Myocyte (in vitro differentiated cells): ENCODE measurements at places on chromosomes 6 and 20.

GRCh38 chr6:168367285-168367751 is 47.7 kb upstream of the DACT2 start:
- no peak for DNase-seq

- DNase-seq: no peak
Observed at GRCh38 chr20:37564016-37564387, 36.3 kb upstream of the BLCAP start.

GRCh38 chr6:498795-499231 is 107.3 kb downstream of the IRF4 start:
- DNase-seq: peak; percentile 30

DNA sequence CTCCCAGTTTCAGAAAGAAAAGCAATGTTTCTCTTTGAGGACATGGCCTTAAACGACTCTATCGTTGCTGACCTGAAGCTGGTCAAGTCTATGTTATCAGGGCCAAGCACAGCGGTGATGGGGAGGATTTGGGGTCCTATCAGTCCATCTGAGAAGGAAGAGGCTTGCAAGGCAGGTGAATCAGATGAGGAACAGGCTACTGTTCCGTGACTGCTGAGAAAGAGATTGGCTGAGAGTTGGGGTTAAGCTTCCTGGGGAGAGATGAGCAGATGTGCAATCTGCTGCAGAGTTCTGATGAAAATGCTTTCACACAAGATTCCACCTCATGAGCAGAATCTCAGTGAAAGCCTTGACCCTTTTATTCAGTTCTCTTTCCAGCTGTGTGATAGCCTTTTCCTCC is 168.3 kb upstream of the STMND1 start:
- DNase-seq: no peak

DNA sequence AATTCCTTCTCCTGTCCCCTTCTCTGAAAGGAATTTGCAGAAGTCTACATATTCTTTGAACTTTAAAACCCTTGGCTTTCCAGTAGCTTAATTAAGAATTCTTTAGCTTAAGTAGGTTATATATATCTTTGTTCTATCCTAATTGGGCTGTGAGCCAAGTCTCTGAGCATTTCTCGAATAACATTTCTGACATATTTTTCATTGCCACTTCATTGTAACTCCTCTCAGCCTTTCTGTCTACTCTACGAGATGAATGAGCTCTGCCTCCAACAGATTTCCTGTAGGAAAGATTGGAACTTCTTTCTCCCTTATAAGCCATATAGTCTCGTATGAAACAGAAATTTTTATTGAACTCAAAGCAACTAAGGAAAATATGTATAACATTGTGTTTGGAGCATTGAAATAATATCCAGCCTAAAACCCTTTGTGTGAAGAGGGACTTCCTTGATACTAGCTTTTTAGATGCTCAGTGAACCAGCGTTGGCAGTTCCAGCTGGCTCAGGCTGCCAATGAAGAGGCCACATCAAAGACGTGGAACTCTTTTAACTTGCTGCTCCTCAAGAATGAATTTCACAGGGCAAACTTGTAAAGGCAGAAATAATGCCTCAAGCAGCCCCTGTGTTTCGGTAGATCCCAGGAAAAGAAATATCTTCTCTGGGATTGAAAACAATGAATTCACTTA is 87.7 kb upstream of the NOX3 start:
- DNase-seq: no peak

DNA sequence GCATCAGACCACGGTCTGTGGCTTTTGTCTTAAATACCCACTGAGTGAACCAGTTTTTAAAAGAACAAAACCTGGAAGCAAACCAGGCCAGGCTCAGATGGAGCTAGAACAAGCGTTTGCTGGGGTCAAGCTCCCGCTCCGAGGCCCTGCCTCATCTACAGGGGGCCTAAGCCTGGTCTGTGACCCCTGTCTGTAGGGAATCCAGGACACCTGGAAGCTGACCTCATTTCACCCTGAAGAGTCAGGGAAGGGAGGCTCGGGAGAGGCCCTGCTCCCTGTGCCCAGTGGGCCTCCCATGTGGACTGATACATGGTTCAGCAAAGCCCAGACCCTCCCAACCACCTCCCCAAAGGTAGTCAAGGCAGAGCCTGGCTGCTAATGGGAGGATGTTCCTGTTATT is 26.8 kb upstream of the DLGAP4 start:
- no peak for DNase-seq

- no peak for DNase-seq
Observed at GRCh38 chr6:90249458-90249857, 47.2 kb downstream of the BACH2 start.

GRCh38 chr6:89950879-89951391 is 56.7 kb downstream of the GJA10 start:
- DNase-seq: no peak

GRCh38 chr6:143158113-143158581 is 97.5 kb downstream of the AIG1 start:
- DNase-seq: no peak

- DNase-seq: peak; percentile 91
Observed at GRCh38 chr6:157182503-157183264, 140.6 kb downstream of the TMEM242 start.

DNA sequence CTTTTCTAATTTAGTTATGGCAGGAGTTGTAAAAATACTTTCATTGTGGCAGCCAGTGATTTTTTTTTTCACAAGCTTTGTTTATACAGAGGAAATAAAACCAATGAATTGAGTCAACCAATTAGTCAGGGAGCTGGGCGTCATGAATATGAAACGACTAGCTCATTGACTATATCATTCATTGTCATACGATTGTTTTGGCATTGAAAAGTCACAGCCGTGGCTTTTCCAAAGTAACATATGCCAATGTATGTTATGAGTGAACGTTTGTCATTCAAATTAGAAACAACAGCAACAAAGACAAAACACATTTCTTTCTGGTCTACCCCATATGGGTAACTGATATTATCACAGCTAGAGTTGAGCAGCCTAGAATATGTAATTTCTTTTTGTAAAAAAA is 810.6 kb downstream of the EPHA7 start:
- no peak for DNase-seq

DNA sequence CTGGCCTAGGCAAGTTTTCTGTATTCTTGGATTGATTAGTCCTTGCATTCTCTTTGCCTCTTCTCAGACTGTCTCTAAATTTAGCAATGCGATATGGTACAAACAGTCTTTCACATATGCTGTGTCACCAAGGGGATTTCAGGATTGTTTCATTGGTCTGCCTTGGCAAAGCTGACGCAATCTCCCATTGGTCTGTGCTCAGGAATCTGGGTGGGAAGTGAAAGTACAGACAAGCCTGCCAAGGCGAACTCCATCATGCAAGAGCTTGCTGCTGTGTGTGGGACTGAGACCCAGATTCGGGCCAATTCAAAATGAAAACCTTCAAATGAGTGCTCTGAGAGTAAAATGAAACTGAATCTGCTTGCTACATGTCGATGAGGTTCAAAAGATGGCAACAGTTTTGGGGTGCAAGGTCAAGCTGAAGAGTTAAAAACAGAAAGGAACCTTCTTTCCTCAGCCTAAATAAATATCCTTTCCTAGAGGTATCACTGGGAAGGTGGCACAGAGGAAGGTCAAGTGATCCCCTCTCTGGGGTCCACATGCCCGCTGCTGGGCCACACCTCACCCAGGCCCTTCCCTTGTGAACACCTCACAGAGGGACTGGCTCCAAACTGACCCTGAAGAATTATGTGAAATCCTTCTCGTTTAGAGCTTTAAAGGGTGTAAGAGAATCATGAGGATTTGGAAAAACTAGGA is 198.8 kb upstream of the PREP start:
- peak; percentile 94 for DNase-seq

- peak; percentile 60 for DNase-seq
Observed at GRCh38 chr6:37819802-37820717, 533 bp downstream of the ZFAND3 start.

GRCh38 chr6:112286010-112286409 is 31.6 kb upstream of the LAMA4 start:
- peak; percentile 62 for DNase-seq

- DNase-seq: no peak
Observed at GRCh38 chr20:62633598-62634329, 8.5 kb upstream of the SLCO4A1 start.

- DNase-seq: peak; percentile 28
Observed at GRCh38 chr20:10826111-10826510, 152.3 kb upstream of the JAG1 start.

GRCh38 chr20:20358801-20359200 is 9.1 kb upstream of the INSM1 start:
- no peak for DNase-seq

DNA sequence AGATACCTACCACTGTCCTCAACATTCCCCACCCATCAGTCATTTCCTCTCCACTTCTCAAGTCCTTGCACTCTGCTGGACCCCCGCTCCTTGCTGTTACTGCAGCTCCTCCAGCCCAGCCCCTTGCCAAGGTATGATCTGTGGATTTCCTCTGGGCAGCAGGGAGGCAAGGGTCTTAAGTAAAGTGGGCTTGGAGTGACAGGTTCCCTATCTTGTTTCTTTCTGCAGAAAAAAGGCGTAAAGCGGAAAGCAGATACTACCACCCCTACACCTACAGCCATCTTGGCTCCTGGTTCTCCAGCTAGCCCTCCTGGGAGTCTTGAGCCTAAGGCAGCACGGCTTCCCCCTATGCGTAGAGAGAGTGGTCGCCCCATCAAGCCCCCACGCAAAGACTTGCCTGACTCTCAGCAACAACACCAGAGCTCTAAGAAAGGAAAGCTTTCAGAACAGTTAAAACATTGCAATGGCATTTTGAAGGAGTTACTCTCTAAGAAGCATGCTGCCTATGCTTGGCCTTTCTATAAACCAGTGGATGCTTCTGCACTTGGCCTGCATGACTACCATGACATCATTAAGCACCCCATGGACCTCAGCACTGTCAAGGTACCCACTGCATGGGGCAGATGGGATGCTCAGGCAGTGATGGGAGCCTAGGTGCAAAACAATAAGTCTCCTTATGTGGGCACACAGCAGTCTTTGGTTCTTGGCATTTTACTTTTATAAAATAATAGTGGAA is 8.1 kb downstream of the BRD2 start:
- no peak for DNase-seq

GRCh38 chr6:154554491-154554890 is 44.0 kb upstream of the CNKSR3 start:
- no peak for DNase-seq

DNA sequence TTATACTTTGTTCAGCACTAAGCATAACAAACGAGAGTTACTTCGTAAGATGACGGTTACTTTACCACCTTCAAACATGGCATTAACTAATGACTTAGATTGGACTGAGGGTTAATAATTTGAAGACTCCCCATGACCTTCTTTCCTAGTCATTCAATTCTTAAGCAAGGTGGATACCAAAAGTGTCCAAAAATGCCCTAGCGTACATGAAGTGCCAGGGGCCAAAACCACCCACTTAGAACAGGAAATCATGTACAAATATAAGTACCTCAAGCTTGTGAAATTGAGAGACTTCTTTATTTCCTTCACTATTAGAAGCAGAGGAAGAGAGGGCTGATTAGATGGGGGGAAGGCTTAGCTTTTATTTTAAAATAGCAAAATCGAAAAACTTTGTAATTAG is 166.4 kb downstream of the ATXN1 start:
- DNase-seq: no peak

DNA sequence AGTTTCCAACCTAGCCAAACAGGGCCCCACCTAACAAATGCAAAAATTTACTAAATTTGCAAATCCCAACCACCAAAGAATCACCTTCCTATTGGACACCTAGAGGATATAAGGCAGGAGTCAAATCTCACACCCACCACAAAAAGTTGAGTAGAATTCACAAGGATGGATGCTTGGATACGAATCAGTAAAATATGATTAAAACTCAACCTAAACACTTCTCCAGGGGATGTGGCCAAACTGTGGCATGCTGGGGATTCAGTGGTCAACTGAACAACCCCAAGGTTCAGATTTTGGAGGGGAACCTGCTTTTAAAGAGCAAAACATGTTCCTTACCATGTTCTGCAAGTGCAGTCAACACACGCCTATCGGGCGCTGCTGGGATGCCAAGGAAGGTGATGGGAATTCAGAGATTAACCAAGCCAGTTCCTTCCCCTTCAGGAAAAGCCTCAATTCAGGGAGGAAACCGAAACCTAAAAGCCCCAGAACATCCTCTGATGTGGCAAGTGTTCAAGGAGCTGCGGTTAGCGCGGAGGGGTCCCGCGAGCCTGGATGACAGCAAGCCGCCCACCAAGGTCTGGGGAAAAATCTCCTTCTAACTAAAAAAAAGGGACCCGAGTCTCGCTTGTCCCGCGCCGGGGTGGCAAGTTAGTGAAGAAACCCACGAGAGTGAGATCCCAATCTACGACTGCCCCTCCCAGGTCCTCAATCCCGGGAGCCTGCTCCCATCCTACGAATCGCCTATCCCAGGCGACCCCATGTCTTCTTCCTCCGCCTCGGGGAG is 902 bp downstream of the SAMHD1 start:
- no peak for DNase-seq

DNA sequence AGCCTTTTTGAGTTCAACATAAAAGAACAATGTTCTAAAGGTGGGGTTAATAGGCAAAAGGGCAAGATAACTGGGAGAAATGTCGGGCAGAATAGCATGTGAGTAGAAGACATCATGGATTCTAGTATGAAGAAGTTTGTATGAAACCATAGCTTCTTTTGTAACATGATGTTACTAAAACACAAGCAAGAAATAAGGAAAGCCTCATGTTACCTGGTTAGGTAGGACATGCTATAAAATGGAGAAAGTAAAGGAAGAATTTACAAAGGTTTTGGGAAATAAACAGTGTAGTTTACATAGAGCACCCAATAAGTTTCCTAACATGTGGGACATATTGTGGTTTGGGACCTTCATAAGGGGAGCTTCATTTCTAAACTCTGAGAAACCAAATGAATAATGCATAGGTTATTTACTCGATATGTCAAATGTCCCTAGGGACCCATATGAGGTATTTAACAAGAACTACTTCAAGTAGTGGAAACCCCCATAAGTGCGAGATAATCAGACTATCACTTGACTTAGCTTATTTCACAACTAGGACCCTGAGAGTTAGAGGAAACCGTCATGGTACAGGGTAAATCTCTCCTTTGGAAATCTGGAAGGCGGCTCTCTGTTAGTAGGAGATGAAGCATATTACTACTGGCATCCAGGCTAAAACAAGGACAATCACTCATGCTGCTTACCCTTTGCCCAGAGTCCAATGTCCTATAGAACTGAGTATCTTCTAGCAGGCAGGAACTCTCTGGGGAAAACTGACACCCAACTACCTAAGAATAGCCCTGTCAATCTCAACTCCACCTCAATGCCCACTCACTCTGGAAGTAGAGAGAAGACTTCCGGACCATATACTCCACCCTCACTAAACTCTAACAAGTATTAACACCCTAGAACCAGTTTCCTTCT is 57.5 kb downstream of the ILRUN start:
- no peak for DNase-seq

DNA sequence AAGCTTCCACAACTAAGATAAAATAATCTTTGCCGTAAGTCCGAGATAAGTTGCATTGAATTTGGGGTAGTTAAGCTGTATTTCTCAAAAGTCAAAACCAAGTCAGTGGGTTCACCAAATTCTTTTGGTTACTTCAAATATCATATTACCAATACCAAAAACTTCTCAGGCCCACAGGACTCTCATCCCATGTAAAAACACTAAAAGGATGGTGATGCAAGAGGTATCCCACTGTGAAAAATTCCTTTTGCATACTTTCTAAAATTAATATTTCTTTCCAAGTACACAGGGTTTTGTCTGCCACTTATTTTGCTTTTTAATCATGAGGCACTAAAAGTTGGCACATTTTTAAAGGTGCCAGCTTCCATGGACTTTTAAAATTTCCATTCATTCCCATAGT is 151.3 kb downstream of the GJA10 start:
- peak; percentile 51 for DNase-seq
